D341Med (cell line): ENCODE measurements at places on chromosomes 7 and 10.

GRCh38 chr7:33091111-33091531, 18.1 kb downstream of the RP9 start:
- DNase-seq: no peak

- no peak for DNase-seq
Measured at GRCh38 chr10:28561531-28561930, 28.6 kb downstream of the WAC start.

DNA sequence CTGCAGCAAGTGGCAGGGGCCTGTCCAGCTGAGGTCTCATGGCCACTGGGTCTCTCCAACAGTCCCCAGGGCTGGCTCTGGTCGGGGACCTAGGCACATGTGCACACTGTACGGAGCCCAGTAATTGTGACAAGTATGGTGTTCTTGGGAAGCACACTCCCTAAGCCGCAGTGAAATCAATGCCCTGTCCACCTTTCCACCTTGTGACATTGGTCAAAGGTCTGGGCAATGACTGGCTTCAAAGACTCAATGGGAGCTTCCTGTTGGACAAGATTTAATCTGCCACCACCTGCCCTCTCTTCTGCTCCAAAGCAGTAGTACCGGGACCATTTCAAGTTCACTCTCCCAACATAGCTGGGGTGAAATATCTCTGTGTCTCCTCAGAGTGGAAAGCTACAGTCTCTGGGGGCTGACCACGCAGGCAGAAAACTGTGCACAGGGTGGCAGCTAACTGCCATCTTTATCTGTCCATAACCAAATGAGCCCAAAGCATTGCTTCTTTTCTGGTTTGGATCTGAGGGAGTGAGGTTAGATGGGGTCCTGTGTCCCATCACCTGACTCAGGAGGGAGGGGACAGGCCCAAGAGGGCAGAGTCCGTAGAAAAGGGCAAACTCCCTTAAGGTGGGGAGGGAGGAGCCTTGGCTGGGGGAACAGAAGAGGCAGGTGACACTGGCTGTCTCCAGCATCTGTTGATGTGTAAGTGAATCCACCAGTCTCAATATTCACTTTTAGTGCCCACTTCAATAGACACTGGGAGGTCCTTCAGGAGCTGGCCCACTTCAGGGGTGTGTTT, 307.7 kb downstream of the TNS3 start:
- DNase-seq: no peak

GRCh38 chr7:2521952-2522591, 2.5 kb downstream of the LFNG start:
- DNase-seq: no peak

DNA sequence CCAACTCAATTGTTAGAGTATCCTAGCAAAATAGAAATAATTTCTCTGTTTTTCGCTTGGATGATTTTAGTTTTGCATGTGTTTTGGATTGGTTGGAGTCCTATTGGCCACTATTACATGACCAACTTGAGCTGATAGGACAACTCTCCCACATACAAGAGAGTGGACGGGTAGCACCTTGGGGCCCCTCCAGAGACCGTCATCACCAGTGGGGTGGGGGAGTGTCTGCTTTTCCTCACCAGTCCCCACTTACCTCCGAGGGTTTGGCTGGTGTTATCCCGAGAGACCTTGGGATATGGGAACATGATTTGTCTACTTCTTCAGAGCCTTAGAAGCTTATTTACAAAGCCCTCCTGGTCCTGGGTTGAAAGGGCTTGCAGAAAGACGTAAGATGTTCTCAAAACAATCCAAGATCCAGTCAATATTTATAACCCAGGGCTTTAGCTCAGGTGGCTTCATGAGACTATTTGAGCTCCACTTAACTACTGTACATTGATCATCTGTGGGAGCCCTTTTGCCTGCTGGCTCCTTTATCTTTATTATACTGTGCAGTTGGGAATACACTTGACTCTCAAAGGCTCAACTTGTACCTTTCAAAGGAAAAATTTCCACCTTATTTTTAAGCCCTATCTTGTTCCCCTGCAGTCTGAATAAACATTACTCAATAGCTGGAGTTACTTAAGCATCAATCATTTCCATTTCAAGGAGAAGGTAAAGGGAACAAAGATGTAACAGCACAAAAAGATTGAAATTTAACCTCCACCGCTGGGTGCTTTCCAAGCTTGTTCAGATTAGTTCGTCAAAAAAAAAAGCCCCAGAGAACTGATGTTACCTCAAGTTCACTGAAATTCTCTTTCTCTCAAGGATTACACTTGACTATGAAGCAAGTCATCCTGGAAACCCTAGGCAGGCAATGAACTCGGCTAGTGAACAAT, 119.7 kb downstream of the WDR11 start:
- no peak for DNase-seq
